SK-N-SH (cell line): ENCODE measurements at places on chromosomes 1 and 21. TPM values are rescaled to one million over a fixed set of nuclear protein-coding genes. Genes with fewer than 3 reads are reported as not detected.

Gene PLA2G2D
- polyA plus RNA-seq, result not detected in 2 replicates

- H3K36me3 ChIP-seq, result no peaks in the 10 kb centered on the region
- H3K27me3 ChIP-seq, result no peaks in the 10 kb centered on the region; the same call in 1 of the 2 replicates
- no peak for DNase-seq
- no peak overlapping the region for H3K4me3 ChIP-seq
- no peak overlapping the region for H3K27ac ChIP-seq
- peaks cover 6% of the 10 kb centered on the region; the same call in 1 of the 2 replicates for H3K4me1 ChIP-seq
Observed at GRCh38 chr1:212553676-212554075, 54.9 kb upstream of the ATF3 start.

- DNase-seq, result no peak
- H3K27me3 ChIP-seq, result peaks cover 3% of the 10 kb centered on the region; the same call in 1 of the 2 replicates
- H3K4me1 ChIP-seq, result peaks cover 17% of the 10 kb centered on the region
- H3K36me3 ChIP-seq, result no peaks in the 10 kb centered on the region
- H3K27ac ChIP-seq, result no peak overlapping the region
- H3K4me3 ChIP-seq, result no peak overlapping the region
Observed at GRCh38 chr1:153490272-153491051, 30.0 kb upstream of the S100A7 start.

- H3K4me3 ChIP-seq, result no peak overlapping the region
- no peaks in the 10 kb centered on the region for H3K27me3 ChIP-seq
- no peak overlapping the region for H3K27ac ChIP-seq
- no peaks in the 10 kb centered on the region for H3K4me1 ChIP-seq
- H3K36me3 ChIP-seq, result no peaks in the 10 kb centered on the region
- DNase-seq, result no peak
Observed at GRCh38 chr1:230509281-230509977, 83.3 kb upstream of the PGBD5 start.
